ENCODE measurements at places on chromosomes 12 and 14.
A peak's percentile ranks its signal among the peaks of the same experiment; 100 is the strongest.

DNA sequence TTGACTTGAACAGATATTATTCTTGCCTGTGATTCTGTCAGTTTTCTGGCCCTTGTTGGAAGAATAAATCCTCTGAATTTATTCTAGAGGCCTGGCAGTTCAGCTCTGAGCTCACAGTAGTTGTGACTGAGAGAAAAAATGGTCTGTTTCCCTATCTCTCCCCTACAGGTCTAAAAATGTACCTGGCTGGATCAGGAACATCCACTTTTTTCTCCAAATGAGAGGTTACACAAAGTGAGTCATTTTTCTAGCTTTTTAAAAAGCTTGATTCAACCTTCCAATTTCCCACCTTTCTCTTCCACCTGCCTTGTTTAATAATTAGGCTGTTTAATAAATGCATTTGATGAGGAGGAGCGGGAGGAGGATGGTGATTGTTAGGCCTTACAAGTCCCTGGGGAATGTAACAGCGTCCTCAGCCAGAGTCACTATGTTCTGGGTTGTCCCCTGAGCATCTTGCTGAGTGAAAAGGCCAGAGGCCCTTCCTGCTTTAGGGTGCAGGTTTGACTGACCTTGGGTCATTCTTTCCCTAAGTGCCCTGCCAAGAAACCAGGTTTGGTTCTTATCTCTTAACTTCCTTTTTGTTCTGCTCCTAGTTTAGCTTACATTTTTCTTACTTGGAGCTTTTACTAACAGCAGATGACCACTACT is 91.7 kb upstream of the FUT8 start:
- no peak for DNase-seq

DNA sequence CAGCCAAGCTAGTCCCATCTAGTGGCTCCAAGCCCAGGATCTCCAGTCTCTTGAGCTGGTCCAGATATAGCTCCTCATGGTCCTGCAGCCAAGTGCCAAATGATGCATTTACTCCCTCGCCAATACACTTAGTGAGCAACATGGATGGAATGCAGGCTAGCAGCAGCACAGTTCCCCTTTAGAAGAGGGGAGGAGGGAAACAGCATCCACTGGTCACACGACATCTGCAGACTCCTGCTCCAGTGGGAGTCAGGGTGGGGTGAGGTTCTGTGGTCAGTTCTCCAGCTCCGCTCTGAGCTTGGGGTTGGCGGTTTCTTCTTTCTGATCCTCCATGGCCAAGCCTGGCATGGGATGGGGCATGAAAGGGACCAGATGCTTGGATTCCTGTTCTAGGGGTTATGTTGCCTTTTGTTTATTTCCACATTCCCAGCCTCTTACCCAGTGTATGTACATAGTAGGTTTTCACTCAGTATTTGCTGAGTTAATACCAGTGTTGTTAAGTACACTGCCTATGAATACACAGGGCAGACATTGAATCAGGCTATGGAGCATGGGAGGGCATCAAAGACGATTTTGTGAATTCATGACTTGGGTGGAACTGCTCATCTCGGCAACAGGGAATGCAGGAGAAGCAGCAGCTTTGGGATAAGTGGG is 57.3 kb downstream of the GALNT16 start:
- peak; percentile 91 for DNase-seq

DNA sequence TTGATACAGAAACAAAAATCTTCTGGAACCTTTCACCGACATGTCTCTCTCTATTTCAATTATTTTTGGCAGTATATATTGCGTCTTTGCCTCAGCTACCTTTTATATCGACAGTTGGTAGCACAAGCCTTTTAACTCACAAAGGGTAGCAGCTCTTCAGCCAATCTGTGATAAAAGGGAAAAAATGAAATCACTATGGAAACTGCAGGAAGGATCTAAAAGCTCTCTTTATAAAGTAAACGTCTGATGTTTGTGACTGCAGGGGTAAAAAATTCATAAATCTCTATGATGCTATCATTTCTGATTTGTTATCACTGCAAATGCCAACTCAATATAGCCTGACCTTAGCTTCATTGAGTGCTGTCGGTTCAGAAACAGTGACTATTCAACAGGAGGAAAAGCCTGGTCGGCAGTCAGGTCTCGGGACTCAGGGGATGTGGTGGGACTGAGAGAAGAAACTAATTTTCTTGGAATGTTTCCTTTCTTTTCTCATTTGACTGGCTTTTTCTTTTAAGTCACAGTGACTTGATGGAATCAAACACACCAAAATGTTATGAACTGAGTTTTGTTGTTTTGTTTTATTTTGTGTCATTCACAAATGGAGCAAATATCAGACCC is 5.9 kb upstream of the RMST start:
- no peak for DNase-seq

DNA sequence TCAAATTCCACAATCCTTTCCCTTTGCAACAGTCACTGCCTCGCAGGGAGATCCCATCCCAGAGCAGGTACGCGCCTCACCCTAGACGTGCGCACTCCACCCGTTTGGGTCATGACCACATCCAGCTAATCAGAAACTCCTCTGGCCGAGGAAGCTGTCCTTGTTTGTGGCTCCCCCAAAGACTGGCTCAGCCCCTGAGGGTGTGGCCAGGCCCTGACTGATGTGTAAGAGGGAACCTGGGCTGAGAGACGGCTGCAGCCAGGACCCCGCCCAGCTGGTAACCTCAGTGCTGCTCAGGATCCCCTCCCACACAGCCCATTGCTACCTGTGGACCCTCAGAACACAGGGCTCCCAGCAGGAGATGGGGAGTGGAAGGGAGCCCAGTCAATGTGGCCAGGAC is 183.2 kb upstream of the SFSWAP start:
- DNase-seq, result no peak

DNA sequence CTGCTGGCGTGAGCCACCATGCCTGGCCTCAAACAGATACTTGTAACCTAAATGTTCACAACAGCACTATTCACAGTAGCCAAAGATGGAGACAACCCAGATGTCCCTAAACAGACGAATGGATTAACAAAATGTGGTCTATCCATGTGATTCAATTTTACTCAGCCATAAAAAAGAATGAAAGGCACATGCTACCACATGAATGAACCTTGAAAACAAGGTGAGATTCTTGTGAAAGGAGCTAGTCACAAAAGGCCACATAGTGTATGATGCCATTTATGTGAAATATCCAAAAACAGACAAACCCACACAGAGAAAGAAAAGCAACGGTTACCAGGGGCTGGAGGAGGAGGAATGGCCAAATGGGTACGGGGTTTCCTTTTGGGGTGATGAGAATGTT is 19.6 kb upstream of the P2RX7 start:
- DNase-seq, result no peak

DNA sequence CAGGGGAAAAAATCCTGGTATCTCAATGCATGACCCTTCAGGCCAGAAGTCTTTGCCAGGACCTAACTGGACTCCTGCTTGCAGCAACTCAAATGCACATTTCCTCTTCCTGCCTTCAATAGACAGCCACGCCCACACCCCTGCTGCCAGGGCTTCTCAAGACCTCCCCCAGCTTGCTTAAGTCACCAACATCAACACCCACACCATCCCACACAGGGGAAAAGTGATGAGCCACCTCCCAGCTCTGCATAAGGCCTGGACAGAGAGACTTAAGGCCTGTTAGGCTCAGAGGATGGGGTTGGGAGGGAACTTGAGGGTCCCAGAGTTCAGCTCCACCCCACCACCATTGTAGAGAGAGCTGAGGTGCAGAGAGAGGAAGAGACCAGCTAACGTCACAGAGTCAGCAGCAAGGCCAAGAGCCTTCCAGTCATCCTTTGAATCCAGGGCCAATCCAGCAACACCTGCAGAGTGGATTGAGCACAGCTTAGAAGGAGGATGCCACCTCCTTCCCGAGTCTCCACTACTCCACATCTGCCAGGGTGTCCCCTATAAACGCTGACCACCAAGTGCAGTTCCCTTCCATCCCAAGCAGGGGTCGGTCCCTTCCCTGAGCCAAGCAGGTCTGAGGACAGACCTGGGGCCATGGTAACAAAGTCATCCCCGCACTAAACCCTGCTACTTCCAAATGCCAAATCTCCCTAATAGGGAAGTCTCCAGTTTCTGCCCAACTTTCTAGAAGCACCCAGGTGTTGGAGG is 50.0 kb downstream of the KDM2B start:
- DNase-seq, result peak; percentile 76

DNA sequence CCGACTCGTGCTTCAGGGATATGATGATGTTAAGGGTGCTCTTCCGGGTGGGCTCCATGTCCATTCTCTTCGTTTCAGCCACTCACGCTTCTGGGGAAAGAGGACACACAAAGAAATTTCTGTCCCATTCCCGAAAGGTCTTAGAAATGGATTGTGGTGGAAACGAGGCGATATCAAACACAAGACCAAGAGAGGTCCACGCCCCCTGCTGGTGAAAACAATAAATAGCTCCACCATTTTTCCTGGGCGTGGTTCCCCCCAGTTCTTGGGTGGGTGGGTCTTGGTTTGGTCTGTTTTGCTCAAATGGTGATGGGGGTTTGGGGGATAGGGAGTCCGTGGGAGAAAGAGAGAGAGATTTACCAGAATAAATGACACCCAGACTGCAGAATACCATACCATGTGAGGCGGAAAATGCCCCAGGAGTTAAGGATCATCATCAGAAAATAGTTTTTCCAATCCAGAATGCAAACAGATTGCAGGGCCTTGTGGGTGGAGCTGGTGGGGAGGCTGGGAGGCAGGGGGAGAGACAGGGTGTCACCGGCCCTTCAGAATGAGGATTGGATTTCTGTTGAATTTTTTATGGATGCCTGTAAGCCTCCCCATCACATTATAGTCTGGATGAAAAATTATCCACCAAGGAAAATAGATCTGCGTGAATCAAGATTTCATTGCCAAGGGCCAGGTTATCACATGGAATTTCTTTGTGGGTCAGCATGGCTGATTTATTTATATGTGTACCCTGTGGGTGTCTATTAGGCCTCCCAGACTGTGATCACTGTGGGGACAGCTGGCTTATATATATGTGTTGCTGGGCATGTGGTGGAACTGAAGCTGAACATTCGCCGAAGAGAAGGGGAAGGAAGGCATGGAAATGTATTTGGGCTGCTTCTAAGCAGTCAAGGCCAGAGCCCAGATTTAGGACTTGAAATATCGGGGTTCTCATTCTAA is 55.8 kb downstream of the SRRM4 start:
- DNase-seq, result no peak

DNA sequence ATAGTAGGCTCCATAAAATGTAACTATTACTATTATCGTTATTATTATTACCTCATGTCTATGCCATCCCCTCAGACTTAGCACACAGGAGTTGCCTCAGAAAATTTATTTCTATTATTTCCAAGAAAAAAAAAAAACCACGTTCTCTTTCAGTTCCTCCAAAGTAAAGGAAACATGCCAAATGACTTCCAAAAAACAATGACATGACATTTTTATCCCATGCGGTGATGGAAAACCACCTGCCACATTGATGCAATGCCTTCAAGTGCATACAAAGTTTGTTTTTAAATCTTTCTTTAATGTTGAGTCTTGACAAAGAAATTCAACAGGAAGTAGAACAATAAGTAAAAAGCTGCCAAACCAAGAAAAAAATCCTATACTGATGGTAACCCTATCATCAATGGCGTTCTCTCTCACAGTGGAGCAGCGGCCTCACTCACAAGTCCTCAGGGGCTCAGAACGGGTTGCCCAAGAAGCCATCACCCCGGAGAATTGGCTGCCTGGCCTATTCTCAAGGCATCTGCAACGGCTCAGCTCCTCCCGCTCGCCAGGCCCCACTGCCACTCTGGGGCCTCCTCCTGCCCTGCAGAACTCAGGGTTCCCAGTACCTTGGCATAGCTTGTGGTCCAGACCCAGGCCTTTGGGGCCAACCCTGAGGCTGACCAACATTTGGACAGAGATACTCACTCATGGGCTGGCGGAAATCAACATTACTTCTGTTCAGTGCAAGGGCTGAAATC is 51.9 kb downstream of the SERPINA3 start:
- DNase-seq, result no peak

- no peak for DNase-seq
Observed at GRCh38 chr12:115017346-115017745, 333.4 kb upstream of the TBX3 start.

- DNase-seq, result no peak
Observed at GRCh38 chr14:104181761-104182530, 43.6 kb downstream of the KIF26A start.

- no peak for DNase-seq
Observed at GRCh38 chr12:32025906-32026305, 66.7 kb downstream of the RESF1 start.

DNA sequence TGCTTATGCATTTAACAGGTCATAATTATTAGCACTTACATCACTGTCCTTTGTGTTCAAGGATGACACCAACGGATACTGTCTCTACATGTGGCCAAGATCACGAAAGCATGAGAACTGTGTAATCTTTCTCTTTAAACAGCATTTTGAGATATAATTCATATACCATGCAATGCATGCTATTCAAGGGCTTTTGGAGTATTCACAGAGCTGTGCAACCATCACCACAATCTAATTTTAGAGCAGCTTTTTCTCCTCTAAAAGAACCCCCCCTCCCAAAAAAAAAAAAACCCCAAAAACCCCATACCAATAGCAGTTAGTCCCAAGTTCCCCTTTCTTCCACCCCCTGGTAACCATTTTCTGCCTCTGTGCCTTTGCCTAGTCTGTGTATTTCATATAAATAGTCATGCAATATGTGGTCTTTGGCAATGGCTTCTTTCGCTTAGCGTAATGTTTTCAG is 60.6 kb downstream of the SPRING1 start:
- no peak for DNase-seq

DNA sequence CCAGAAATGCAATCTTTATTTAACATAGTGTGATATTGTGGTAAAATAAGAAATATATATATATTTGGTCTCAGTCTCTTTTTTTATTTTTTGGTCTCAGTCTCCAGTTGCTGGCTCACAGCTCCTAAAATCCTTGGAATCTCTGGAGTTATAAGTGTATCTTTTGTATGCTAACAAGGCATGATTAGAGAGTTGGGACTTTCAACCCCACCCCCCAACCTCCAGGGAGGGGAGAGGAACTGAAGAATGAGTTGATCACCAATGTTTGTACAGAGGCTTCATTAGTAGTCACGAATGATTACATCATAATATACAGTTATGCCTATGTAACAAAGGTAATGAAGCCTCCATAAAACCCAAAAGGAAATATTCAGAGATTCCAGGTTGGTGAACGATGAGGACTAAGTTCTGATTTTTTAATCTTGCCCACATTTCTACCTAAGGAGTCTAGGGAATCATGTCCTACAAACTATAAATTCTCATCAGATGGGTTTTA is 22.8 kb upstream of the LALBA start:
- DNase-seq, result no peak

DNA sequence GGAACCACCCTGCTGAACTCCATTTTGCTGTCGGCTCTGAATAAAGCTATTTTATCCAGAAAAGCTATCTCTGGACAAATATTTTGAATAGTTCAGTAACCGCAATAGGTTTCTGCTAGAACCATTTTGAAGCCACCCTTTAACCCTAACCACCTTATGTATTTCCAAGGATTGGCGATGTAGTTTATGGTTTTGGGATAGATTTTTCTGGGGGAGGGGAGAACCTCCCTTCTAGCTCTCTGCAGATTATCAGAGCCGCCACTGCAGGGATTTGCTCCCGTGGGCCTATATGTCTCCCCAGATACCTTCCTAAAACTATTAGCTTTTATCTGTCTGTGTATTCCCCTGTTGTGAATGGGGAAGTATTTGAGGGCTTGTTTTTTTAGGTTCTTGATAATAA is 1.8 kb upstream of the TUBA1B start:
- DNase-seq, result peak; percentile 22
